Mammary epithelial cell (primary cell): ENCODE measurements at places on chromosomes 12 and 14. TPM values are rescaled to one million over a fixed set of nuclear protein-coding genes. Genes with fewer than 3 reads are reported as not detected.

- no peak for DNase-seq
Measured at GRCh38 chr14:88790501-88791251, 2.1 kb downstream of the EML5 start.

GRCh38 chr12:98053202-98053601 lies 462.2 kb upstream of the TMPO start:
- no peak for DNase-seq

Gene IL22
- total RNA-seq = not detected

DNA sequence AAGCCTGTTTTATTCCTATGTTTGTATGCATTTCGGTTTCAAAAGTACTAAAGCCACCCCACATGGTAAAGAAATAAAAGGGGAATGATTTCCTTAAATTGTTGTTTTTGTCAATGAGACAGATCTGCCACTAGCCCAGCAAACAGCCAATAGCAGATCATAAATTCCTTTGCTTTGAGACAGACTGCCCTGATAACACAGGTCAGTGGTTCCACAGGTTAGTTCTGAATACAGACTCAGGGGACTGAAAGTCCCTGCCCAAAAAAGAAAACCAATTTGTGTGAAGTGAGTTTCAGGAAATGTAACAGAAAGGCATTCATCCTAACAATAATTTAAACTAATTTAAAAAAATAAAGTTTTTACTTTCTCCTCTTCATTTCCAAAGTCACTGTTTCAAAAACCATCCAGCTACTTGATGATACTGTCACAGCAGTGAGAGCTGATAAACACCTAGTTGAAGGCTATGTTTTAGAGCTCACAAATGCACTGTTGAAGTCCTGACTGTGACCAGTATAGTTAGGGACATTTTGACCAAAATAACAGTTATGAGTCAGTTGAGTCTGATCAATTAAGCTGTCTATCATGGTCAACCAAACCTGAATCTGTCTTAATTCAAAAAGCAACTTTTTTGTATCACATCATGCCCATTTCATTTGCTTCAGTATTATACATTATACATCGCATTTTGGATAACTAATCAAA lies 77.7 kb downstream of the LGR5 start:
- no peak for DNase-seq

Gene OR4M1
- total RNA-seq = not detected

- no peak for DNase-seq
Measured at GRCh38 chr14:90263748-90264449, 7.5 kb downstream of the PSMC1 start.

Gene ART4
- not detected for total RNA-seq

- no peak for DNase-seq
Measured at GRCh38 chr12:41983856-41984255, 160.8 kb downstream of the GXYLT1 start.

Gene RHEBL1
- 1.7 and 2.3 TPM in 2 replicates for total RNA-seq

Gene PHLDA1
- total RNA-seq = 545 and 807 TPM in 2 replicates

Gene NPFF
- total RNA-seq = not detected

Gene RHOJ
- 3.0 and 4.5 TPM in 2 replicates for total RNA-seq

Gene GPD1
- total RNA-seq = 1.2 TPM

GRCh38 chr12:108235197-108235984 lies 103.7 kb downstream of the CMKLR1 start:
- DNase-seq = no peak

Gene TEX52
- total RNA-seq = not detected in 2 replicates

DNA sequence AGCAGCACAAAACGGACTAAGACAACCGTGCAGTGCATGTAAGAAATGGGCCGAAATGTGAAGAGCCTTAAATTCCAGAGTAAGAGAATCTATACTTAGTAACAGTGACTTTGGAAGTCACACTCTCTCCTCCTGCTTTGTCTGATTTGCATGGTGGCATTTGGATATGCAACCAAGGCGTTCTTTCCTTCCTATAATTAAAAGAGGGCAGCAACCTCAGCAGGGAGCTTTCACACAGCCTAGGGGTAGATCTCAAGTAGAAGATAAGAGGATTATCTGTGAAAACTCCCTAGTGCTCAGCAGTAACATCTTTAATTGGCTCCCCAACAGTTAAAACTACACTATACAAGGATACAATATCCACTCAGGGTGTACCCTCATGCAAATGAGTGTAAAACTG lies 16.5 kb downstream of the GMFB start:
- no peak for DNase-seq

DNA sequence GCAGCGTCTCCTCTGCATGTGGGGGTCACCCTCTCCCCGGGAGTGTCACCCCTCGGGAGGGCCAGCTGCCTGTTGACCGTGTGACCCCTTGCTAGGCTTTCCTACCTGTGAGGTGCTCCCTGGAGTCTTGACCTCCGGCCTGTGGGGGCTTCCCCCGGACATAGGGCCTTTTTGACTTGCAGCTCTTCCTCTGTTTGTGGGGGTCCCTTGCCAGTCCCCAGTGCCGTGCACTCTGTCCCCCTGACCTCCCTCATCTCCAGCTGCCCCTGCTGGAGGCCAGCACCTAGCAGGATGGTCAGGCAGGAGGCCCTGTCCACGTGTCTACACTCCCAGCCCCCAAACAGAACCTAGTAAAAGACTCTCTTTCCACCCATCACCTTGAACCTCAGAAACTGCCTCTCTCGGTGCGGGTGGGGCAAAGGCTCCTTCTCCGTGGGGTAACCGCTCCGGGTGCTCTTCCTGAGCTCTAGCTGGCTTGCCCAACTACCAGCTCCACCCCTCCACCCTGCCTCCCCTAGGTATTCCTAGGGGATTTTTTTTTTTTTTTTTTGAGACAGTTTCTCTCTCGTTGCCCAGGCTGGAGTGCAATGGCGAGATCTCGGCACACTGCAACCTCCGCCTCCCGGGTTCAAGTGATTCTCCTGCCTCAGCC lies 810 bp downstream of the AACS start:
- DNase-seq = no peak

DNA sequence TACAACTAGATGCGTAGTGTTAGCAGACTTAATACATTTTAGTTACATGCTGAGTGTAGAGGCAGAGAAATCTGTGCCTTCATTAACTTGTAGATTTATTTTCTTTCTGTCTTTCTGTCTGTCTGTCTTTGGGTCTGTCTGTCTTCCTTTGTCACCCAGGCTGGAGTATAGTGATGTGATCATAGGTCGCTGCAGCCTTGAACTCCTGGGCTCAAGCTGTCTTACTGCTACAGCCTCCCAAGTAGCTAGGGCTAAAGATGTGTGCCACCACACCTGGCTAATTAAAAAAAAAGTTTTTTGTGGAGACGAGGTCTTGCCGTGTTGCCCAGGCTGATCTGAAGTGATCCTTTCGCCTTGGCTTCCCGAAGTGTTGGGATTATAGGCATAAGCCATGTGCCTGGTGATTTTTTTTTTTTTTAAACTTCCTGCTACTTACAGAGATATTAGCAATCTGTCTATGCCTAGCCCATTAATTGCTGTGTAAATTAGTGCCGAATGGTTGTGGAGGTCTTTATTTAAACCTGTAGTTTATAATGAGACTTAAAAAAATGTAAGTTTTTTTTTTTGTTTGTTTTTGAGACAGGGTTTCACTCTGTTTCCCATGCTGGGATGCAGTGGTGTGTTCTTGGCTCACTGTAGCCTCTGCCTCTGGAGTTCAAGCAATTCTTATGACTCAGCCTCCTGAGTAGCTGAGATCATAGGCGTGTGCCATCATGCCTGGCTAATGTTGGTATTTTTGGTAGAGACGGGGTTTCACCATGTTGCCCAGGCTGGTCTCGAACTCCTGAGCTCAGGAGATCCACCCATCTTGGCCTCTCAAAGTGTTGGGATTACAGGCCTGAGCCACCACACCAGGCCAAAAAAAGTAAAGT lies 22.8 kb downstream of the ERC1 start:
- peak; percentile 91 for DNase-seq

- no peak for DNase-seq
Measured at GRCh38 chr14:94157197-94157596, 16.9 kb upstream of the PPP4R4 start.

- DNase-seq = no peak
Measured at GRCh38 chr12:20383612-20384011, 15.3 kb downstream of the PDE3A start.

GRCh38 chr12:110269622-110270124 lies 11.4 kb upstream of the ATP2A2 start:
- DNase-seq = peak; percentile 43

DNA sequence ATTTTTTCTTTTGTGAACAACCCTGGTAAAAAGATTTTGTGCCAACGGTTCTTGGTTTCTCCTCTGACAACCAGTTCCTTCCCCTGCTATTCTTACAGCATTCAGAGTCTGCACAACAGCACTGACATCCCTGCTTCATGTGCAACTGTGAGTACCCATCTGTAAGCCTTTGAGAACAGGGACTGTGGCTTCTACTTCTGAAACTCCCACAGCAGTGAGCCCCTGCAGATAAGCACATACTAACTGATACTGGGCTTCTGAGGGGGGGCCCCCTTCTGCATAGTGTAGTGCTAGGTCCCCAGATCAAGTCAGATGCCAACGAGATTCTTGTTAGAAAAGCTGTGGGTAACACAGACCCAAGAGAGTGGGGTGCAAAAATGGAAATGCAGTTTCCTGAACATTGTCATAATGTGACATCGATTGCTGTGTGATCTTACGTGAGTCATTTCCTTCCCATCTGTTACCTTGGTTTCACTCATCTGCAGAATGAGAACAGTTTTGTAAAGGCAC lies 11.1 kb upstream of the NINJ2 start:
- no peak for DNase-seq

DNA sequence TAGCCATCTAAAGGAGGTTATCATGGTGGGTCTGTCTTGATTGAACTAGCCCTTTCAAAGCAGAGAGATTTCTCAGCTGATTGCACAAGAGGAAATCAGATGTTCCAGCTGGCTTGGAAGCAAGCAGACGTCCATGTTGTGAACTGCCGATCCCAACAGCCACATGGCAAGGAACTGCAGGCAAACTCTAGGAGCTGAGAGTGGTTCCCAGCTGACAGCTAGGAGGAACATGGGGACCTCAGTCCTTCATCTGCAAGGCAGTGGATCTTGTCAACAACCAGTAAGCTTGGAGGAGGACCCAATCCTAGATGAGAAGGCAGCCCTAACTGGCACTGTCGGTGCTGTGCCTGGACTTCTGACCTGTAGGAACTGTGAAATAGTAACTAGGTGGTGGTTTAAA lies 7.7 kb downstream of the ACVR1B start:
- no peak for DNase-seq

Gene CLEC1B
- not detected for total RNA-seq

Gene SYNDIG1L
- total RNA-seq = not detected in 2 replicates

GRCh38 chr12:15931590-15932053 lies 20.5 kb downstream of the DERA start:
- no peak for DNase-seq

Gene GOLGA3
- total RNA-seq = 83.5 TPM

Gene DYNC1H1
- 626 and 922 TPM in 2 replicates for total RNA-seq

DNA sequence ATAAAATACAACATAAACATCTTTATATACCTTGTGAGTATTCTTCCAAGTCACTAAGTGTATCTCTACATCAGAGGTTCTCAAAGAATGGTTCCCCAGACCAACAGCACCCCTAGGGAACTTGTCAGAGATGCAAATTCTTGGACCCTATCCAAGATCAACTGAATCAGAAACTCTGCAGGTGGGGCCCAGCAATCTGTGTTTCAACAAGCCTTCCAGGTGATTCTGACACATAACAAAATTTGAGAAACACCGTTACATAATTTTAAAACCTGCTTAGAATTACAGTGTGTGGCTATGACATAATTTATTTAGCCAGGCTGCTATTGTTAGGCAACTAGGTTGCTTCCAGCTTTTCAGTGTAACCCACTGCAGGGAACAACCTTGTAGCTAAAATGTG lies 49.8 kb downstream of the NTN4 start:
- DNase-seq = peak; percentile 92

Gene UBR7
- total RNA-seq = 20.3 TPM

Gene KCNA5
- total RNA-seq = not detected in 2 replicates

DNA sequence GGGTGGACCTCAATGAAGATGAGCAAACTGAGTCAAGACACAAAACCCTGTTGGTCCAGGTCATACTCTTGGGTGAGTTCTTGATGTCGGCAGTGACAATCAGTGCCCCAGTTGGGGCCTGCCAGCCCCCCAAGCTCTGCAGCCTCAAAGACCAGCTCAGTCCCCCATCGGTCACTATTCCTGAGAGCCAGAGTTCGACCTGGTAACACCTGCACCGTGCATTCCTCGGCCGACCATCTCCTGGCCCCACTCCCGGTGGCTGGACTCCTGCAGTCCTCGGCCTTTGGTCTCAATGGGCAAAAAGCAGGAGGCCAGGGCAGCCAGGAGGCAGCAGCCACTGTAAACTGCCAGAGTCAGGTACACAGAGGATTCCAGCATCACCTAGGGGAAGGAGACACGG lies 32.5 kb downstream of the DAO start:
- no peak for DNase-seq

DNA sequence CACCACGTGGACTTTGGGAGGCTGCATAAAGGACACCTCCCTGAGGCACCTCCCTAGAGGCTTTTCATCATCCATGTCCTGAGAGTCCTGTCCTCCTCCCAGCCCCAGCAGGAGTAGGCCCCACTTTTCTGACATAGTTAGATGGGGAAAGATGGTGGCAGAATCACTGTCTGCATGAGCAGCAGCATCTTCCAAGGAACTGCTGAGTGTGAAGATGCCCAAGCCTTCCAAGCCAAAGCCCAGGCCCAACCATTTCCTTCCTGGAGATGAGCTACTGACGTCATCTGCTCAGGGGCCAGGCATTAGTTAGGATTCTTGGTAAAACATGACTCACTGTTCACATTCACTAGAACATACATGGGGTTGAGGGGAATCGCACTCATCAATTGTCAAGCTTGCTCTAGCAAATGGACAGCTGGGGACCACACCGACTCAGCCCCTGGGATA lies 37.3 kb downstream of the VDR start:
- peak; percentile 55 for DNase-seq

Gene OVCH1
- 0.67 TPM for total RNA-seq

Gene IAPP
- total RNA-seq = not detected in 2 replicates

Gene SCFD1
- 72.8 TPM for total RNA-seq

- DNase-seq = no peak
Measured at GRCh38 chr12:132146098-132146497, 1.8 kb downstream of the NOC4L start.

- DNase-seq = peak; percentile 80
Measured at GRCh38 chr12:124727264-124727800, 136.3 kb downstream of the SCARB1 start.

DNA sequence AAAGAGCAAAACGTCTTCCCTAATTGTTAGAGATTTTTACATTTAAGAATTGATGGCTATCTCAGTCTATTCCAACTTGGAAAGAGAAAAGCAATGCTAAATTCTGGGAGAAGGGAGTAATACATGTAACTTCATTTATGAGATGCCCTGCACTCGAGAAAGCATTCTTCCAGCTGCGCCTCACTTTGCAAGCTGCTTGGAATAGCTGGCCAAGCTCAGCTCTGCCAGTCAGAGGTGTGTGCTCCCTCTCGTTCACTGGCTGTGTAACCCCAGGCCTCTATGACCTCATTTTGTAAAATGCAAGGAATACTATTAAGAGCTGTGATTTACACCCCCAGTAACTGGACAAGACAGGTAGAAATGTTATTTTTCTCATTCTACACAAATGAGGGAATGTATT lies 79.1 kb downstream of the OTX2 start:
- no peak for DNase-seq

DNA sequence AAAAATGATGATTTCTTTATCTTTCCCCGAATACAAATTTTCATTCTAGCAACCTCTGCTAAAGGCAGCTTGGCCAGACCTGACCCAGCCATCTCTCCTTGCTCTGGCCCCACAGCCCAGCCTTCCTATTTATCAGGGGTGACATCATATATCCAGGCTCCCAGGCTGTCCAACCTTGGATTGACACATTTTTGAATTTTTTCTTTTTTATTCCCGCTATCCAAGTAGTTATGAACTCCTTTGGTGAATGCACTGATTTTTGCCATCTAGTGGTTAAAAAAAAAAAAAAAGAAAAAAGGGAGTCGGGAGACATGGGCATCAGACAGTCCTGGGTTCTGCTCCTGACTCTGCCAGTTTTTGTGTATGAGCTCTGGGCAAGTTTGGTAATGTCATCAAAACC lies 120.5 kb downstream of the PTPN11 start:
- no peak for DNase-seq
